ENCODE measurements at places on chromosomes 4 and X. TPM values are rescaled to one million over a fixed set of nuclear protein-coding genes. Genes with fewer than 3 reads are reported as not detected.

Gene EXOC1L
- not detected for total RNA-seq

Gene TEC
- total RNA-seq, result 1.1 TPM

Gene ITIH6
- total RNA-seq, result not detected

Gene PHKA1
- total RNA-seq, result 6.2 TPM

Gene RNF150
- total RNA-seq, result 0.38 TPM

Gene TRPC5OS
- total RNA-seq, result not detected

Gene ELMOD2
- 26.5 TPM for total RNA-seq

Gene NHSL2
- total RNA-seq, result 0.77 TPM

Gene SHROOM3
- 3.3 TPM for total RNA-seq

Gene ALB
- total RNA-seq, result not detected

Gene USP17L15
- not detected for total RNA-seq

Gene LEF1
- 0.28 TPM for total RNA-seq

Gene SMARCA1
- total RNA-seq, result 47.9 TPM

Gene BEND2
- total RNA-seq, result not detected

Gene FAM47E
- 0.19 TPM for total RNA-seq

Gene NWD2
- total RNA-seq, result not detected

Gene ADGRG4
- not detected for total RNA-seq

Gene CLNK
- total RNA-seq, result not detected

Gene ADH1C
- not detected for total RNA-seq

Gene MAOB
- total RNA-seq, result 0.56 TPM

Gene PAK3
- 4.0 TPM for total RNA-seq

Gene GAGE12J
- total RNA-seq, result not detected

Gene PDLIM3
- 54.6 TPM for total RNA-seq

Gene FAM53A
- total RNA-seq, result 0.58 TPM

Gene CYLC1
- total RNA-seq, result not detected

Gene BEX2
- total RNA-seq, result 0.19 TPM

Gene MTHFD2L
- total RNA-seq, result 45.1 TPM

Gene APEX2
- 4.5 TPM for total RNA-seq

Gene SERPINA7
- not detected for total RNA-seq

Gene GPR78
- 0.85 TPM for total RNA-seq

Gene RBMXL3
- total RNA-seq, result not detected

Gene CENPVL3
- not detected for total RNA-seq

Gene ETDA
- not detected for total RNA-seq
